ENCODE measurements at places on chromosomes 12 and 14.
A peak's percentile ranks its signal among the peaks of the same experiment; 100 is the strongest.

DNA sequence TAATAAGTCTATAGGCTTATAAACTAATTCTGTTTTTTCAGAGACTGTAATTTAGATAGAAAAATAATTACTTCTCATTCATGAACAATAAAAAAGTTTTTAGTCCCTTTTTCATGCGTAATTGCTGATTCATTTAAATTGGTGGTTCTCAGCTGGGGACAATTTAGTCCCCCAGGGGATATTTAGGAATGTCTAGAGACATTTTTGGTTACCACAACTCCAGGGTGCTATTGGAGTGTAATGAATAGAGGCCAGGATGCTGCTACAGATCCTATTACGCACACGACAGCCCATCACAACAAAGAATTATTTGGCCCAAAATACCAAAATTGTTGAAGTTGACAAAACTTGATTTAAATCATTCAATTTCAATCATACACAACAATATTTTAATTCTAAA lies 22.8 kb upstream of the VCPKMT start:
- DNase-seq = no peak

- no peak for DNase-seq
Measured at GRCh38 chr12:93048656-93049055, 119.6 kb upstream of the EEA1 start.

DNA sequence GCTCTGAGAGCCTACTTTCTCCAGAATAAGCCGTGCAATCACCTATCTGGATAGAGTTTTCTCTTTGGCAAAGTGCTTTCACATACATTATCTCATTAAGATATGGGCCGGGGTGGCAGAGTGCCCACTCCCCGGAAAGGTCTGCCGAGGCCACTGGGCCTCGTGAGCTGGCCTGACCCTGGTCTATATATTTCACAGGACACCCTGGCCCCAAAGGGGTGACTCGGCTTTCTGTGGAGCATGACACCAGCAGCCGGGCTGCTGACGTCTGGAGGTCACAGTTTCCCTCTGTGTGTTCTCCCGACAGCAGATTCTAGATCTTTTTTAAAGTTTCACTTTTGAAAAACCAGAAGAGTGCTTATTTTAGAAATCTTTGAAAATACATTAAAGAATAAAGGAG lies 27.9 kb upstream of the ATP2A2 start:
- no peak for DNase-seq

- no peak for DNase-seq
Measured at GRCh38 chr14:67111022-67111421, 78.2 kb upstream of the GARIN2 start.

GRCh38 chr14:41298328-41298690 lies 308.4 kb upstream of the LRFN5 start:
- DNase-seq = no peak

DNA sequence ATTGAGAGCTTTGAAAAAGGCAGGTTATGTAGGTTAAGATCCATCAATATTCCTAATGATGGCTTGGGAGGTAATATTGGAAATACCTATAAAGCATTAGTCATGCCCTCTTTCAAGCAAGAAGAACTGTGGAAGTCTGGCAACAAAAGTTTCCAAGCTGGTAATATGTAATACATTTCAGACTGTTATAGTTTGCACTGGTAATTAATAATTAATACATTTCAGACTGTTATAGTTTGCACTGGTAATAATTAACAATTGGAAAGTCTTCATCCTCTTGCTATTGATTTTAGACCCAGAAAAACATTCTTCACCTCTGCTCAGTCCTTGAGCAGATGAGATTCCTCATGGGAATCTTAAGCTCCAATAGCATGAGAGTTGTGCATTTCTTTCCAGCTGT lies 29.0 kb upstream of the WDR89 start:
- DNase-seq = no peak

DNA sequence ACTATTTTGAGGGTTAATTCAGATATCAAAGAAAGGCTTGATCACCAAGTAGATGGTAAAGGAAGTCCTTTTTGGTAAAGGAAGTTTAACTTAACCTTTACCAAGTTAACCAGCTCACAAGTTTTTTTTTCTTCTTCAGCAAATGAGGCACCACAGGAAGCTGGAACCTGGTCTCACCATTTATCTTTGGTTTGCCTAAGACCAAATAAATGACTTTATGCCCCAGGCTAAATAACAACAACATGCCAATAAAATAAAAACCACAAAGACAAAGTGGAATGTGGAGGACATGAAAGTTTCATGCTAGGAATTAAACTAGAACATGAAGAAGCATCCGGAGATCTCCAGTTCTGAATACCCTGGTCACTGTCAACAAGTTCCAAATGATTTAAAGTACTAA lies 116.8 kb upstream of the PRICKLE1 start:
- DNase-seq = peak; percentile 43

DNA sequence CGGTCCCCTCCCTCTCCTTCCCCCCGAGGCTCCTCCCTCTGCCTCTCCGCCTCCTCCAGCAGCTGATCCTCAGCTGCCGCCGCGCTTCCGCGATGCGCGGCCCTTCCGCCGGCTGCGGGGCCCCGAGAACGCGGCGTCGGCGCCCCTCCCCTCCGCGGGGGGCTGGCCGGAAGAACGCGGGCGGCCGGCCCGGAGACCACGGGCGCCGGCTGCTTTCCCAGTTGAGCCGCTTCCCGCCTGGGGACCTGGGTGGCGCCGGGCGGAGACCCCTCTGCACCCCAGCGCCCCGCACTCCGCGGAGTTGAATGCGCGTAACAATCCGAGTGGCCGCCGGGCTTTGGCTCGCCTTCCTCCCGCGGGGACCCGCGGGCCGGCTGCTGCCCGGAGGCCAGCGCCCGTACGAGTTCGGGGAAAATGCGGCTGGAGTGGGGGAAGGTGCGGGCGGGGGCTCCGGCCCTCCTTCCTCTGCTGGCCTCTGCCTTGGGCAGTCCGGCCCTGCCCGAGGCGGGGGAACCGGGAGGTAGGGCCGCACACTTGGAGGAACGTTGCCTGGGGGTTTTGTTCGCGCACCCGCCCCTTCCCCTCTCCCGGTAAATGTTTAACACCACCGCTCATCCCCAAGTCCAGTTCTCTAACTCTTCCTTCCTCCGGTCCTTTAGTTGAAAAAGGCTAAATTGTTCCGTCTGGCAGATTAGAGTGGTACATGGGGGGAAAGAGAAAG lies 393 bp upstream of the DCAF5 start:
- DNase-seq = peak; percentile 67

DNA sequence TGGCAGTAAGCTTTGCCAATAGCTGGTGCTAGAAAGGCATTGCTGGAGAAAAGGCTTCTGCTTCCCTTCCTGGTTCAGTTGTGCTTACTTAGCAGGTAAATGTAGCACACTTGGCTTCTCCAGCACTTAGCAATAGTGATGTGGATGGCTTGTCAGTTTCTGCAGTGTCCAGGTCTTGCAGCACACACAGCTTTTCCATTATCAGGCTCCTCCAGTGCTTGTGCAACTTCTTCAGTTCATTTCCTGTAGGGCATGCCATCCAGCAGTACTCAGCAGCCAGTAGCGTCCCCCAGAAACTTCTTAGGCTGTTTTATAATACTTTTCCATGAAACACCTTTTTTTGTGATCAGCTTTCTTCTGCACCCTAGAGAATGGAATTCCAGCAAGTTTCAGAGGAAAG lies 154.6 kb downstream of the SLC6A15 start:
- DNase-seq = no peak

DNA sequence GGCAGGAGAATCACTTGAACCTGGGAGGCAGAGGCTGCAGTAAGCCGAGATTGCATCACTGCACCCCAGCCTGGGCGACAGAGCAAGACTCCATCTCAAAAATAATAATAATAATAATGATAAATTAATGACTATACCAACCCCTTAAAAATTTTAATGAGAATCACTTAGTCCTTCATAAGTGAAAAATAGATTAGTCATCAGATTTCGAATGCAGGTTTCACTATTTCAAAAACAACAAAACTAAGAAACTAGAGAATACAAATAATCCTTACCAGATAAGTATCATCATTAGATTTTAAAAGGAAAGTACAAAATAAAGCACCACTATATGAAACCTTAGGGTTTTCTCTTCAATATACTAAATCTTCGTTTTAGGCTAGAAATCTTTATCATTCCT lies 62.3 kb downstream of the CEP83 start:
- DNase-seq = no peak

GRCh38 chr14:67986131-67986841 lies 166.7 kb downstream of the RAD51B start:
- no peak for DNase-seq

DNA sequence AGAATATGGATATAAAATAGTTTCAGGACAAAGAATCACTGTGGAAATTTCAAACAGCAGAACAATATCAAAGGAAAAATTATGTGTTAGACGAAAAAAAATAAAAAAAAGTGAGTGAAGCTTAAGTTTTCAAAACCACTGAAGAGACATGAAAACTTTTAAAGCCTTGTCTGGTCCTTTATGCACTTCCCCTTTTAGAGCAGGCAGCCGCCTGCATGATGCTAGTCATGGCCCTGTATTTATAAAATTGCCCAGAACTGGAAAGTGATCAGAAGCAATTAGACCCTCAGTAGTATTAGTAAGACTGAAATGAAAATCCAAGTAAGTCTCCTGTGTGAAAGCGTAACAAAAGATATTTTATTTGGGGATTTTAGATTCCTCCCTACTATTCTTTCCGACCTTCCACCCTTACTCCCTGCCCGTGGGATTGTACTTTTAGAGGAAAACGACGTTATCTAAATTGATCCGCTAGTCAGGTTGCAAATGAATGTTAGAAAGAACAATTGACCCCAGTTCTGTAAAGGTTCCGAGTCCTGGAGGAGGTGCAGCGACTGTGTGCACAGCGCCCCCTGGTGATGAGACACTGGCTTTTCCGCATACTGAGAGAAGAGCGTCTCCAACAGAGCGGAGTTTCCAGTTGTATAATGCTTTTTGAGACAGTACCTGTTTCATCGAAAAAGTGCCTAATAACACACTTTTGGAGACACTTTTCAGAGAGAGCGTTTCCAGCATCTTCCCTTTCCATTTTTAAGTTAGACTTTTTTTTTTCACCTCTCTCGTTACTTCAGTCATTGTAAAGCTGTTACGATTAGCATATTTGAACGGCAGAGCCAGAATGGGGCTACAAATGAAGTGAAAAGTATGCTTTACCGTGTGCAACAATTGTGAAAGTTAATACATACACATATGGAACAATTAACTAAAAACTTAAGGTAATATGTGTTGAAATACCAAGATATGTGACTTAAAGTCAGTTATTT lies 12.4 kb downstream of the MGST1 start:
- DNase-seq = no peak

GRCh38 chr14:103118663-103119404 lies 4.4 kb upstream of the TNFAIP2 start:
- DNase-seq = no peak

DNA sequence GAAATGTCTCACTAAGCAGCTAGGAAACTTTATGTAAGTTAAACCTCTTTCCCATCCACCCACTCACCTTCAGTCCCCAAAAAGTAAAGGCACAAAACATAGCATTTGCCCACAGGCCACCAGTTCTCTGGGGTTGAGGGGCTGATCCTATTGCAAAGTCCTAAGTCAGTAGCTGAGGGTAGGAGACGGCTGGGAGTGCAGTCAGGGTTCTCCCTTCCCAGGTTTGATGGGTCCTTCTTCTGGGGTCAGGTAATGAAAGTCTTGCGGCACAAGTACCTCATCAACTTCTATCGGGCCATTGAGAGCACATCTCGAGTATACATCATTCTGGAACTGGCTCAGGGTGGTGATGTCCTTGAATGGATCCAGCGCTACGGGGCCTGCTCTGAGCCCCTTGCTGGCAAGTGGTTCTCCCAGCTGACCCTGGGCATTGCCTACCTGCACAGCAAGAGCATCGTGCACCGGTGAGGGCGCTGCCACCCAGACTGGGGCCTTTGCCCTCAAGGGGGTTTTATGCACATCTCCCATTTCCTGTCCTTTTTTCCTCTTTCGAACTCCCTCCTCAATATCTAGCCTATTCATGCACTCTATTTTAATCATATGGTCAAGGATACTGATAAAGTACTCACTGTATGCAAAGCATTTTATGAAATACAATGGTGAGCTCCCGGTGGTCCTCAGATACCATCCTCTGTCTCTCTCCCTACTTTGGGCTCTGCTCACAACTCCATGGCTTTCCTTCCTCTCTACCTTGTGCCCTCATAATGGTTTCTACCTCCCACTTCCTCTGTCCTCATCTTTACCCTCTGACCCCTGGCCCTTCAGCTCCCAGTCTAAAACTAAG lies 986 bp downstream of the TSSK4 start:
- no peak for DNase-seq

GRCh38 chr12:96153131-96153725 lies 40.9 kb upstream of the ELK3 start:
- no peak for DNase-seq

GRCh38 chr12:30795410-30796312 lies 40.9 kb upstream of the CAPRIN2 start:
- DNase-seq = no peak

GRCh38 chr14:89186856-89187376 lies 230.1 kb downstream of the FOXN3 start:
- DNase-seq = no peak

DNA sequence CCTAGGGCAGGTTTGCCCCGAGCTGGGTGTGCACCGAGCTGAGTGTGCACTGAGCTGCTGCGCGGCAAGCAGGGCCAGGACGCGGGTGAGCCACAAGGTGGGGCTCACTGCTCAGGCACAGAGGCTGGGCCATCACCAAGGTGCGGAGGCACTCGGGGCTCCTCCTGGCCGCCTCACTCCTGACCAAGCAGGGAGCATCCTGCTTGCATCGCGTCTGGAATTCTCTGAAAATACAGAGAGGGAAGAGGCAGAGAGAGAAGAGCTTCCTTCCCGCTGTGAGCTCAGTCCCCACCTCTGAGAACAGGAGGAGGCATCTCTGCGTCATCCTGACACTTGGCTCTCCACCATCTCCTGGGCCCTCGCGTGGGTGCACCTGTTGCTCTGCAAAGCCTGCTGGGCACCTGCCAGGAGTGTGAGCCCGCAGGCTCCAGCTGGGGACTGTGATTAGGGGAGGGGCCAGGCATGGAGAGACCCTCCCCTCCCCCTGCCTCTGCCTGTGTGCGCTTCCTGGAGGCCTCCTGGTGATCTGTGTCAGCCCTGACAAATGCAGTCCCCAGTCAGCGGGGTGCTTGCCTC lies 116.3 kb downstream of the GLT1D1 start:
- DNase-seq = no peak

GRCh38 chr14:77086951-77087350 lies 11.1 kb upstream of the CIPC start:
- DNase-seq = no peak

GRCh38 chr14:20846560-20846959 lies 43.9 kb upstream of the RNASE1 start:
- no peak for DNase-seq

DNA sequence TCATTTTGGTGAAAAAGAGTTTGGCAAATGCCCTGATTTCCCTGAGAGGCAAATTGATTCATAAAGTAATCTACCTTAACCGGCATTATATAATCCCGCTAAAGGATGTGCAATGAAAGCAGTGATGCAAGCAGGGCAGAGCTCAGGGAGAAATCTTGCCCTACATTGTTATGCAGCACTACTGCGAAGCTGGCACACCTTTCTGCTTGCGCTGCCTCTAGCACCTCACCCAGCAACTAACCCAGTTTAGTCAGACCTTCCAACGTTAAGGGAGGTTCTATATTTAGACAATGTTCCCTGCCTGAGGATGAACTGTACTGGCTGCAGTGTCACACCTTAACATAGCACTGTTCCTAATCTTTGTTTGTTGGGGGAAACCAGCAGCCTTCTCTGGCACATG lies 60.8 kb upstream of the CCDC196 start:
- no peak for DNase-seq

Measured in BJ (cell line).